ENCODE measurements at places on chromosomes 13 and 19.

- no peak for DNase-seq
Measured at GRCh38 chr19:50646074-50646807, 3.0 kb upstream of the C19orf81 start.

DNA sequence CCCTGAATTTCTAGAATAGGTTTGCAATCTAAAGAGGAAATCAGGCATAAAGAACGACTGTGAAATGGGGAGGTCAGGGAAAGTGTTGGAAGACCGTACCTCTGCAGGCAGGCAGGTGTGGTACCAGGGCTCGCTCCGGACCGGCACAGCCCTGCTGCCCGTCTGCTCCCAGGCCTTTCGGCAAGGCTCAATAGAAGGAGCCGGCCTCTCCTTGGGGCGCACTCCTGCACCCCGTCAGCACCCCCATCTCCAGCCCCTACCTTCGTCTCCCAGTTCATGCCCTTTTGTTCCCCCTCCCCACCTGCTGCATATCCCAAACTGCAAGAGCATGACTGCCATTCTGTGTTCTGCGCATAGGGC, 139.8 kb upstream of the SOX1 start:
- DNase-seq, result no peak

DNA sequence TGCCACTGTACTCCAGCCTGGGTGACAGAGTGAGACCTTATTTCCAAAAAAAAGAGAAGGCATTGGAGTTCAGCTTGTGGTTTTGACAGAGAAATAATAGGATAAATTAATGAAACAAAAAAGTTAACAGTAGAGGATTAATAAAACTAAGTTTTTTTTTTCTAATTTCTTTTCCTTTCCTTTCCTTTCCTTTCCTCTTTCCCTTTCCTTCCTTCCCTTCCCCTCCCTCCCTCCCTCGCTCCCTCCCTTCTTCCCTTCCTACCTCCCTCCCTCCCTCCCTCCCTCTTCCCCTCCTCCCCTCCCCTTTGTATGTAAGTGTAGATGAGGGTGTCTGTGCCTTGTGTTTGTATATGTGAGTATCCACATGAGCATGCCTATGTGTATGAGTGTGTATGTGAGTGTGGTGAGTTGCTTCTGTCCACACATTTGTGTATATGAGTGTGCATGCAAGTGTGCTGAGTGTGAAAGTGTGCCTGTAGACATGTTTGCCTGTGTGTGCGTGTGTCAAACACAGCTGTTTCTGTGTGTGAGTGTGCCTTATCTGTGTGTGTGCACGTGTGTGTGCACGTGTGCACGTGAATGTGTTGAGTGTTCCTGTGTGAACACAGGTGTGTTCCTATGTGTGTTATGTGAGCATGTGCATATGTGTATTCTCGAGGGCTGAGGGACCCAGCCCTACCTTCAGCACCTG, 12.5 kb upstream of the MZF1 start:
- no peak for DNase-seq

- no peak for DNase-seq
Measured at GRCh38 chr13:46899801-46900200, 2.9 kb upstream of the HTR2A start.

DNA sequence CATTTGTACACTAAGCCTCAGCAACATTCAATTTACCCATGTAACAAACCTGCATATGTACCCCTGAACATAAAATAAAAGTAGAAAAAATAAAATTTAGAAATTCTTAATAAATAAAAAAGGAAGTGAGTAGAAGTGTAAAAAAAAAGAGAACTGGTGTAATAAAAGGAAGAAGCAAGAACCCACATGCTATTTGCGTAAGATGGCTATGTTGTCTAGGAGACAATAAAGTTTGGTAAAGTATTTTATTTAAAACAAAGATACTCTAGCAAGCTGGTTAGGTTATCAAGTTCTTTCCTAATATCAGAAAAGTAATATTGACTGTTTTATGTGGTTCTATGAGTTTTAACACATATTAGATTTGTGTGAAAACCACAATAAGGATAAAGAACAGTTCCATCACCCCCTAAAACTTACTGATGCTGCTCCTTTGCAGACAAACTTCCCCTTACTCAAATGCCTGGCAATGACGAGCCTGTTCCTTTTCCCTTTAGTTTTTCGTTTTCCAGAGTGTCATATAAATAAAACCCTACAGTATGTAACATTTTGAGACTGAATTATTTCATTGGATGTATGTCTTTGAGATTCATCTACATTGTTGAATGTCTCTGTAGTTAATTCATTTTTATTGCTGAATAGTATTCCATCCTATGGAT, 98.9 kb downstream of the TNFSF13B start:
- DNase-seq, result no peak
